ENCODE measurements at places on chromosomes 4 and X.

GRCh38 chr4:32645653-32646052 lies 1925.5 kb downstream of the PCDH7 start:
- DNase-seq = no peak

DNA sequence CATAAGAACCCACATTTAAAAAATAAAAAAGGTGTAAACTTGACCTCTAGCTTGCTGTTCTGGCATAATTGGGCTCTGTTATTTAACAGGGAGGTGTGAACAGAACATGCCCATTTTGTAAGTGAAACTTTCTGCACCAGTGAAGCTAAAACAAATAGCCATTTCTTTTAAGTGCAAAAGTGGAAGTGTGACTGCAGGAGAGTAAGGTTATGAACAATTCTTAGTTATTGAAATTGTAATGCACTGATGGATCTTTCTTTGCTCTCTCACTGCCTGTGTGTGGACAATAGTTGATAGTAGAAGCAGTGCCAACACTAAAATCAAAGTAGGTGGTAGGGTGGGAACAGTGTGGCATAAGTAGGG lies 12.6 kb downstream of the P2RY10 start:
- no peak for DNase-seq

DNA sequence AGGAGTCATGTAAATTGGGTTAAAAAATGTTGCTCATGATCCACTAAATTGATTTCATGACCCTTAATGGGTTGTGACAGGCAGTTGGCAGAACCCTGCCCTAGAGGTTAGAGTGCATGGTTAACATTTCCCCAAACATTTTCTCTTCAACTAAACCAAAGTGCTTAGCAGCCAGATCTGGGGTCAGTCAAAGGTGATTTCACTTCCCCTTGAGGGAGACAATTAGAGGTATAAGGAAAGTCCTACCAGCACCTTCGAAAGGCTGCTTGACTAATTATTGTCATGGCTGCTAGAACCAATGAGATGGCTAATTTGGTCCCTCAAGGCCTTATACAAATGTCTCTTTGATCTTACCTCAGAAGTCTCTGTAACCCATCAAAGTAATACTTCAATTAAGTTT lies 30.9 kb upstream of the INTS6L start:
- DNase-seq = no peak

DNA sequence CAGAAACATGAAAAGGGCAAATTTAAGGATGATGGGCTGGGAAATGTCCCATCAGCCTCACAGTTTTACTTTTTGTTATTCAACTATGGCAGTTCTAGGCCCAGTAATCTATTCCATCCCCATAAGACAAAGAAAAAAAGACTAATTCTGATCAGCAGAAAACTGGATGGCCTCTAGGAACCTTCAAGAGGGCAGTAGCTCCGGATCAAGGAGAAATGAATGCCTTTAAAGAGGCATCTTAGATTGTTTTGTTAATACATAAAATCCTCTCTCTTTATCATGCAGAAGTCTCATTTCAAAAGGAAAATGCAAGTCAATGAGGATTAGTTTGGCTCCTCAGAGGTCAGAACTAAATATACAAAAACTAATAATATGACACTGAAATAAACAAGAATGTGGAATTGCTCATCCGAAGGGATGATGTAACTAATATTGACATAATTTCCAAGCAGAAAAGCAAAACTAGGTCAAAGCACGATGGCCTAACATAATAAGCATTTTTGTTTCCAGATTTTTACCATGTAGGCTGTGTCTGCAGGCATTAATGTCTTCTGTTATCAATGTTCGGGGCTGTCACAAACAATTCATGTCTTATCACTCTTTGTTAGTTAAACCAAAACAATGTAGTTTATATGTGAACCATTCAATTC lies 8.8 kb downstream of the MID1 start:
- no peak for DNase-seq
